ENCODE measurements at places on chromosomes 5 and 9. TPM values are rescaled to one million over a fixed set of nuclear protein-coding genes. Genes with fewer than 3 reads are reported as not detected.

IFNE gene
- not detected for total RNA-seq

RELL2 gene
- total RNA-seq: 8.3 TPM

NUTM2F gene
- total RNA-seq: 0.07 TPM

C5orf63 gene
- total RNA-seq: 8.8 TPM

TLR4 gene
- total RNA-seq: 0.22 TPM

DMRTA1 gene
- total RNA-seq: 0.07 TPM

OTP gene
- total RNA-seq: not detected

CLIC3 gene
- 0.34 TPM for total RNA-seq

ACTBL2 gene
- not detected for total RNA-seq

DNA sequence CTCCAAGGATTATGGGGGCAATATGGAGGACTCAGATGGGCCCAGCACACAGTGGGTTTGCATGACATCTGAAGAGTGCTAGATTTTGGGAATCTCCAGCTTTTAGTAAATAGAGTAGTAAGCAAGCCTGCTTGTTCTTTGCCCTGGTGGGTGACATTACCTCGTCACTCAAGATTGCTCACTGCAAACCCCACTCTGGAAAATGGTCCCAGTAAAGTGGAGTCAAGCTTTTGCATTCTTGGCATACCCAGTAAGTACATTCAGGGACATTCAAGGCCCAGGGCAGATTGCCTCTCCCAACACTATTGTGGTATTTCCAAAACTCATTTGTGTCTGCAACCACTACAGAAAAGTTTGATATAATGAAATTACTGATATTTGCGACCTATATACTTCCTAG lies 118.5 kb downstream of the INVS start:
- no peak for DNase-seq

DNA sequence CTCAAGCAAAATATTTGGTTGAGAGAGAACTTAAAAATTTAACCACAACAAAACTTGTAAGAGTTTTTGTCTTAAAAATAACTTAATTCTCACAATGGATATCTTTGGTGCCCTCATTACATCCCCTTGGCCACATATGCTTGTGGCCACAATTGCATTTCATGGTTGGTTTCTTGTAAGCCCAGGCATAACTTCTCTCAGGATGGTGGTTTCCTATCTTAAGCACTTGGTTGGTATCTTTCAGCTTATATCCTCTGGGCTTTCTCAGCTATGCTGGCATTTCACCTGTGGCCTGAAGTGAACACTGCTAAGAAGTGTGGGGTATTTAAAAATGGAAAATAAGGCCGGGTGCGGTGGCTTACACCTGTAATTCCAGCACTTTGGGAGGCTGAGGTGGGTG lies 212.4 kb upstream of the MEF2C start:
- no peak for DNase-seq

DNA sequence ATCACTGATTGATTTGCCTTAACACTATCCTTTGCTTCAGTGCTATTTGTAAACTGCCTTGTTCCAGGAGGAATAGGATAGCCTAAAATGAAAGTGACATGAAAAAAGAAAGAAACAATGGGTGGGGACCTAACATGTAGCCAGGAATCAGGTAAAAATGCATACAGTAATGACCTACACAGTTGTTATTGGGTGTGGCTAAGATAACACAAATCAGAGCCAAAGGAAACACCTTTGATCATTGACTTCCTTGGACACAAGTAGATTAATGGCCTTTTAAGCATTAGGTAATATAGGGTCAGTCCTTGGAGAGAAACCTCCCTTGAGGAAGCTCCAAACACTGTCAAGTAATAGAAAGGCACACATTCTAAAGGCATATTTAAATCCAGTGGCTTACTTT lies 220.4 kb downstream of the TRPM3 start:
- no peak for DNase-seq

- no peak for DNase-seq
Measured at GRCh38 chr9:99762470-99762869, 59.2 kb upstream of the NR4A3 start.

DNA sequence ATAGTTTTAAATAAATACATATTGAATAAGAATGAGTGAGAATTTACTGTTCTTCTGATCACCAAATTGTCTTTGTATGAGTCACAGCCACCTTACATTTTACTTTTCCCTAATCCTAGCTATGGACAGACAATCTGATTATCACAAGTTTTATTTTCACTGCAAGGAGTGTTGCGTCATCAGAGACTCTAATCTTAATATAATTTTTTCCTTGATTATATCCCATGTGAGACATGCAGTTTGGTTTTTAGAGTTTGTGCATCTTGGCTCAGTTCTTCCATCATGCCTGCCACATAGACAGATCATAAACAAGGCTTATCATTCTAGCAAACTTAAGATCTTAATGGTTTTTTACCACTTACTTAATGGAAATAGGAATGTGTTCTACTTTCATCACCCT lies 478.5 kb upstream of the CDH18 start:
- no peak for DNase-seq

DNA sequence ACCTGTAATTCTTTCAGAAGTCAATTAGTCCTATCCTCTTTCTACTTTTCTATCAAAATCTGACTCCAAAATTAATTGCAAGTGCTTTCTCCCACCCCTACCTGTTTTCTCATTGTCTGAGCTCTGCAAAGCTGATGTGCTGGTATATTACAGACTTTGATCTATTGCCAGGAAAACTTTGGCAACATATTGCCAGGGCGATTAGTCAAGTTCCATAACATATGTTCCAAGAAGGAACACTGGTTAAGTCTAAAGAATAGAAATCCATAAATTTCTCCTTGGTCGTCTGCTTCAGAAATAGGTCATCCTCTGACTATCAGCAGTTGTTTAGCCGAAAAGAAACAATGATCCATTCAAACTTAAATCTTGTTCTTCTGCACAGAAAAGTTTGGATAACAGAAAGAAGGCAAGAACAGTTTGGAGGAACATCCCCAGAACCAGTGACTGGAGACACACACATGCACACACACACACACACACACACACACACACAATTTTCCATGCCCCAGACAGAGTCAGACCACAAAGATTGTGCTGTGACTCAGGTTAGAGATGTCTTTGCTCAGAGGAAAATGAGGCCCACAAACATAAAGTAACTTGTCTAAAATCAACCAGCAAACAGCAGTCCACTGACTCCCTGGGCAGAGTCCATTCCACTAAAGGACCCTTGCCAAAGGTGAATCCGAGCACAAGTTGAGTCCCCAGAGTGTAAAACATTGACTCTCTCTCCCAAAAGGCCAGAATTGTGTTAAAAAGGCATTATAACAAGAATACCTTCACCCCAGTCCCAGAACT lies 202.1 kb downstream of the DEPDC1B start:
- DNase-seq: peak; percentile 56

GRCh38 chr5:38420691-38421390 lies 135.6 kb downstream of the LIFR start:
- DNase-seq: peak; percentile 54

GRCh38 chr9:132795511-132796303 lies 82.4 kb downstream of the AK8 start:
- no peak for DNase-seq

DNA sequence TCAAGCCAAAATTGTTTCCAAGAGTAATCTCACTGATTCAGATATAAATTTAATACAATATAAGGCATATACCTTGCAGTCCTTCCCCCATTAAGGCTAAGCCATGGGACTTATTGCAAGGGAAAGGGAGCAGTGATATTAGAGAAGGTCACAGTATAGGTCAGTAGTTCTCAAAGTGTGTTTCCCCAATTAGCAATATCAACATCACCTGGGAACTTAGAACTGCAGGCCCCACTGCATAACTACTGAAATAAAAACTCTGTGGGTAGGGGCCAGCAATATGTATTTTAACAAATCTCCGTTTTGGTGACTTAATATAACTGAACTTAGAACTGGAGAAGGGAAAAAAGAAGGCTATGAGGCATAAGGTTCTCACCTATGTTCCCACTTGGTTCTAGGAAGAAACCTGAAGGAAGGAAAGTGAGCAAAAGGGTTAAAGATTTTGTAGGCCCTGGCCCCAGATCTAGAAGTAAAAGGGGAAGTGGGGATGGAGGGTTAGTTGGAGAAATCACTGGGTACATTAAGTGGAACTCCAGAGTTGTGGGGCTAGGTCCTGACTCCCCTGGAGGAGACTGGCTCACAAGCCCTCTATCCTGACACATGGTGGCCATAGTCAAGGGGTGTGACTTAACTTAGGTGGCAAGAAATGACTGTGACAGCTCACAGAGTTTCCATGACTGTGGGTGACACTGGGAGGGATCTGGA lies 40.7 kb downstream of the WDR36 start:
- DNase-seq: no peak

DNA sequence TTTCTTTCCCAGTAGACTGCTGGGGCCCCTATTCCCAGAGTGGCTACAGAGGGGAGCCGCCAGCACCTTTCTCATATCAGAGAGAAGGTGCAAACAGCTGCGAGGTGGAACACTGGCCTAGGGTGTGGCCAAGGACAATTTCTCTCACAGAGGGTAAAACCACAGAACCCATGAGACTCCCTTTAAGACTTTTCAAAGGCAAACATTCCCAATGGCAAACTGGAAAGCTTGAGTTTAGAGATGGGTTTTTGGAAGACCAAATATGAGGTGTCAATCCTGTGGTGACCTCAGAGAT lies 335.1 kb upstream of the PIK3R1 start:
- DNase-seq: no peak

- DNase-seq: no peak
Measured at GRCh38 chr9:93244101-93244500, 60.2 kb downstream of the WNK2 start.

DNA sequence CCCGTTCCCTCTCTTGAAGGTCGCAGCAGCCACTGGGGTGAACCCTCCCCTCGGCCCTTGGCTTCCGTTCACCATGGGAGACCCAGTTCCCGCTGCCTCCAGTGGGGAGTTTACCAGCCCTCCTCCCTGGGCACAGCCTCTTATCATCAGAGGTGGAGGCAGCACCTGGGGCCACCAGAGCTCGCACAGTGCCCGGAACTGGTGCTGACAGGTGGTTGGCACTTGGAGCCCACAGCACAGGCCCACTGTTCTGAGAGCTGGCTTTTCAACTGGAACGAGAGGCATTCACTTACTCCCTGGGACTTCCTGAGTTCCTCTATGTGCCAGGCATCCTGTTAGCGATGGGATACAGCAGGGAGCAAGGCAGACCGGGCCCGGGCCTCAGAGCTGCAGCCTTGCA lies 106.8 kb upstream of the FCN2 start:
- DNase-seq: no peak

DNA sequence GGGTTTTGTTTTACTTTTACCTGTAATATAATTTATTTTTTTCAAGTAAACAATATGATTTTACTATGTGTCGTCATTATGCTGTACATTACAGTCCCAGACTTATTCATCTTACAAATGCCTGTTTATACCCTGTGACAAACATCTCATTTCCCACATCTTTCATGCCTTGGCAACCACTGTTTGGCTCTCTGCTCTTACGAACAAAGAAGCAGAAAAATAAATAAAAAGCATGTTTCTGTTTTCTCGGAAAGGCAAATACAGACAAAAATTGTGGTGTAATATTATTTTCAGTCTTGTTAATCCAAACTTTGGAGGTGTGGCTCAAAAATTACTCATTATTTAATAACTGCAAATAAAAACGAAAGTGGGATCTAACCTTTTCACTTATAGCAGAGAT lies 393.0 kb downstream of the CDH12 start:
- no peak for DNase-seq

- DNase-seq: no peak
Measured at GRCh38 chr5:128842241-128842640, 123.0 kb upstream of the SLC27A6 start.

DNA sequence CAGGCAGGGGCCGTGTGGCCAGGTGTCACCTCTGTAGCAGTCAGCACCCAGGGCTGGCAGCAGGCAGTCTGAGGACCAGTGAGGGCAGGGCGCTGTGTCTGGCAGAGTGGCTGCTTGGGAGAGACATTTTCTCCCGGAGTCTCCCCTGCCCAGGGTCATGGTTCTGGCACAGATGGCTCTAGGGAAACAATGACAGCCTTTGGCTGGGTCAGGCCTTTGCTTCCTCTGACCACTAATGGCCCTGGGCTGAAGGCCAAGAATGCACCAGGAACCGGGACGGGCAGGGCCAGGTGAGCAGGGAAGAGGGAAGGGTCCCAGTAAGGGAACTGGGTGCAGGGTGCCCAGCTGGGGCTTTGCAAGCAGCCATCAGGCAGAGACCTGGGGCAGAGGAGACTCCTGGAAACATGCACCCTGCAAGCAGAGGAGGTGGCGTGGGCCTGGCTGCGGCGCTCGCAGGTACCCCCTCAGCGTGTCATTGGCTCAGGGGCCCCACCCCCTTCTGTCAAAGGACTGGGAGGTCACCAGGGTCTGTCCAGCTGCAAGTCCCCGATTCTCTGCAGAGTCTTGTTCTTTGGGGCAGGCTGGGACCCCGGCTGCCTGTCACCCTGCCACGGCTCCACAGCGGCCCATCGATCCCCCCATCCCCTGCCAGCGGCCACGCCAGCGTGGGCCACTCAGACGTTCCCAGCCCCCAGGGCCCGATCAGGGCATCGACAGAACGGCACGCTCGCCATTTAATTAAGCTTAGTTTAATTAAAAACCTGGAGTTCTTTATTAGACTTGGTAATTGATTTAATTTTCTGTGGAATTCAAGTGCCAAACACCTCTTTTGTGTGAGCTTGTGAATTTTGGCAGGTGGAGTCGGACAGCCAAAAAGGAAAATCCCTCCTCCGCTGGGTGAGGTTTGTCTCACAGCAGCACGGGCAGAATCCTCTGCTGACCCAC lies 18.9 kb upstream of the TMEM250 start:
- peak; percentile 15 for DNase-seq

DNA sequence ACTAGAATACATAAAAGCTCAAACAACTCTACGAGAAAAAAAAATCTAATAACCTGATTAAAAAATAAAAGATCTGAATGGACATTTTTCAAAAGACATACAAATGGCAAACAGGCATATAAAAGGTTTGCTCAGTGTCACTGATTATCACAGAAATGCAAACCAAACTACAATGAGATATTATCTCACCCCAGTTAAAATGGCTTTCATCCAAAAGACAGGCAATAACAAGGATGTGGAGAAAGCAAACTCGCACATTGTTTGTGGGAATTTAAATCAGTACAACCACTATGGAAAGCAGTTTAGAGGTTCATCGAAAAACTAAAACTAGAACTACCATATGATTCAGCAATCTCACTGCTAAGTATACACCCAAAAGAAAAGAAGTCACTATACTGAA lies 20.8 kb downstream of the UGT3A2 start:
- no peak for DNase-seq

All from HepG2 (cell line).